ENCODE measurements at places on chromosomes 1 and 21.

- DNase-seq = no peak
Measured at GRCh38 chr1:52366517-52366827, 467 bp upstream of the CC2D1B start.

GRCh38 chr1:109361649-109362048 is 36.1 kb downstream of the SORT1 start:
- no peak for DNase-seq

- no peak for DNase-seq
Measured at GRCh38 chr1:247386217-247386616, 29.8 kb upstream of the NLRP3 start.

DNA sequence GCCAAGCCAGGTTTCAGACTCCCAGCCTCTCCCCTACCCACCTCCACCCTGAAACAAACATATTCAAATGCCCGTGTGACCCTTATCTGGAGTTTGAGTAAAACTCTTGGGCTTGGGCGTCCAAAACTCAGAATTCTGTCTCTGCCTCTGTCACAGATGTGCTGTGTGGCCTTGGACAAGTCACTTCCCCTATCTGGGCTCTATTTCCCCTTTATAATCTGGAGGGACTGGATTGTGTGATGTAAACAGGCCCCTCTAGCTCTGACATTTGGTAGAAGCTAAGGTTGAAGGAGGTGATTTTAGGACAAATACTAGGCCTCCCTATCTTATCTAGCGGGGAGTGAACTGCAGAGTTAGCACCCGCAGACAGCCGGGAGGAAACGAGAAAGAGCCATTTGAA is 67.5 kb downstream of the IGSF21 start:
- no peak for DNase-seq

GRCh38 chr21:35932232-35932911 is 128.0 kb downstream of the SETD4 start:
- no peak for DNase-seq

GRCh38 chr1:25529518-25530185 is 13.8 kb upstream of the LDLRAP1 start:
- DNase-seq = no peak

- no peak for DNase-seq
Measured at GRCh38 chr1:174874331-174875053, 125.3 kb upstream of the CACYBP start.

DNA sequence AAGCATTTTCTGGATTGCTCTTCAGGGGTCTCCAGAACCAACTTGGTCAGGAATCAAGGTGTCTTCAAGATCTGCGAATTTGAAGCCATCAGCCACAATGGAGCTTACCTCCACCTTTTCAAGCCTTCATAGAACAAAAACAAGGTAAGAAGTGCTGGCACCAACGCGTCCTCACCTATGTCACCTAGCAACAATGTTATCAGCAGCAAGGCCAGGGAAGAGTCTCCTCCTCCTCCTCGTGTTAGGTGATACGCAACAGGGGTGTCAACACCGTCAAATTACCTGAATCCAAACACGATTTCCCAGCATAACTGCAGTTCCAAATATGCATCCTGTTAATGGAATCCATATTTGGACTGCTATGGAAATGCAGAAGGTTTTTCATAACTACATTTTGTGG is 4.1 kb upstream of the TIAM1 start:
- DNase-seq = no peak

DNA sequence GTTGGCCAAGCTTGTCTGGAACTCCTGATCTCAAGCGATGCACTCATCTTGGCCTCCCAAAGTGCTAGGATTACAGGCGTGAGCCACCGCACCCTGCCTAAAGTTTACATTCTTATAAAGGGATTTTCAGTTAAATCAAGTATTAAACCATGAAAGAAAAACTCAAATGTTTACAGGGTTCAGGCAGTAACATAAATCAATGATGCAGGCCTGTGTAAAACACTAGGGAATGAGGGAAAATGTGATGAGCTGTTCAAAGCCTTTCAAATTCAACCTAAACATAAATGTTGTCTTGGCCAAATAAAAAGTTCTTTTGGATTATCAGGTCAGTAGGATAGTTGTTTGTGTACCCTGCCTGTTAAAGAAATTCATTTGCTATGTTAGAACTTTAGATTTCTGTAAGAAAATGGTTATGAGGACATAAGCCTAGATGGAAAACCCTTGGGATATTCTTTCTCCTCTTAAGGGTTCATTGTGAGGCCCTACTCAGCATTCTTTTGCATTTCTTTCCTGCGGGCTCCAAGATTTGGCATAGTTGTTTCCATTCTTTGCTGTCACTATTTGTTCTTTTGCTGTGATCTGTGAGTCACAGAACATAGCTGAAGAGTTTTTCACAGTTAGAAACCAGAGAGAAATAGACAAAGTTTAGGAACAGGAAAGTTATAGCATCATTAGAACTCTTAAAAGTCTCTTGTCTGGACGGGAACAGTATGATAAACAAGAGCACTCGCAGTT is 8.9 kb upstream of the ZRANB2 start:
- DNase-seq = no peak

GRCh38 chr1:182084487-182085316 is 23.2 kb upstream of the ZNF648 start:
- peak; percentile 84 for DNase-seq

DNA sequence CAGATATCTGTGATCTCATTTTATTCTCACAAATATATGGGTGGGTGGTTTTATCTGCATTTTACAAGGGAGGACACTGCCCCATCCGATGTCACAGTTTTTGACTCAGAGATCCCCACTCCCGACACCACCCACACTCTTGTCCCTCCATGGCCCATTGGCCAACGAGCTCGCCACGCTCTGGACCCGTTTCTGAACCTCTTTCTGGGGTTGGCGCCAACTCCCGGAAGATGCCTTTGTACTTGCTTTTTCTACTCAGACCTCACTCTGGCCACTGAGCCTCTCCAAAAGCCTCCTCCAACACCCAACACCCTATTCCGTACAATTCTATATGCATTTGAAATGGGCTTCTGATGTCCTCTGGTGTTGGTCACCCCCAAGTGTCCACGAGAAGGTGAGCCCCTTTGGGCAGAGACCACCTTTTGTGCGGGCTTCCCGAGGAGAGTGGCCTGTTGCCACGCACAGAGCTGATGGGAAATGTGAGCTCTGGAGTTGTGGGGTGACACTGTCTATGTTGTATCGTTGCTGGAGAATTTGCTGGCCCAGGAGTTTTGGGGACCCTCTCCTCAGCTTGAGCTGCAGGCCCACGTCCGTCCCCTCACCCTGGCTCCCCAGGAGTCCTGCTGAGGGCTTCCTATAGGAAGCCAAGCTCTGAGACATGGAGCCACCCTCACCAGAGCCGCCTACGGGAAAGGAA is 366.9 kb upstream of the VAMP3 start:
- DNase-seq = no peak

DNA sequence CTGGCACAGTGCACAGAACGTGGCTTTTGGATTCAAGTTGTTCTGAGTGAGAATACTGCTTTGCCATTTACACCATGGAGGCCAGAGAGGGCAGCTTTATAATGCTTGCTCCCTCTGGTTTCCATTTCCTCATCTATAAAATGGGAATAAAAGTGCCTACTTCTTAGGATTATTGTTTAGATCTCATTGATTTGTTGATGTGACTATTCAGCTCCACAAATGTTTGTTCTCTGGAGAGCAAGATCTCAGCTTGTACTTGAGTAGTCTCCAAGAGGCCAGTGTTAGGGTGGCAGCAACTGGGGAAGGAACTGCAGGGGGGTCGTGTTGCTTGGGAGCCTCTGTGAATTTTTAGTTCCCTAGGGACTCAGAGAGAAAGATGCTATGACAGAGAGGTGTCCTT is 55.2 kb downstream of the YARS1 start:
- no peak for DNase-seq

GRCh38 chr1:204045430-204045829 is 27.5 kb upstream of the SOX13 start:
- no peak for DNase-seq

- no peak for DNase-seq
Measured at GRCh38 chr1:203992440-203992839, 80.5 kb upstream of the SOX13 start.

GRCh38 chr1:114901814-114902213 is 47.2 kb downstream of the SYCP1 start:
- DNase-seq = no peak

- DNase-seq = no peak
Measured at GRCh38 chr21:14739590-14739989, 193.5 kb upstream of the SAMSN1 start.

DNA sequence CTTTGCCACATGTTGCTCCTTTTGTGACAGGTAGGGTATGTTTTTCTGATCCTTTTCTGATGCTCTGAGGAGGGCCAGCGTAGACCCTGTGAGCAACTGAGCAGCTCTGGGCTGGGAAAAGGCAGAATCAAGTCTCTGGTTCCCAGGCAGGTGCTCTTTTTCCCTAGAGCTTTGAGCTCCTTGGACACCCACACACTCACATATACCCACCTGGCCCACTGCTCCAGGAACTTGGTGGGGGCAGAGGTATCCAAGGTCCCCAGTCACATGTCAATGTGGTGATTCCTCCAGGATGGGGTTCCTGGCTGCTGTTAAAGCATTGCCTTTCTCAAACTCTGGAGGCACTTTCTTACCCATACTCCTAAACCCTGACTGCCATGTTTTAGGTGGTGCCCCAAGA is 5.4 kb downstream of the CD2 start:
- DNase-seq = no peak

DNA sequence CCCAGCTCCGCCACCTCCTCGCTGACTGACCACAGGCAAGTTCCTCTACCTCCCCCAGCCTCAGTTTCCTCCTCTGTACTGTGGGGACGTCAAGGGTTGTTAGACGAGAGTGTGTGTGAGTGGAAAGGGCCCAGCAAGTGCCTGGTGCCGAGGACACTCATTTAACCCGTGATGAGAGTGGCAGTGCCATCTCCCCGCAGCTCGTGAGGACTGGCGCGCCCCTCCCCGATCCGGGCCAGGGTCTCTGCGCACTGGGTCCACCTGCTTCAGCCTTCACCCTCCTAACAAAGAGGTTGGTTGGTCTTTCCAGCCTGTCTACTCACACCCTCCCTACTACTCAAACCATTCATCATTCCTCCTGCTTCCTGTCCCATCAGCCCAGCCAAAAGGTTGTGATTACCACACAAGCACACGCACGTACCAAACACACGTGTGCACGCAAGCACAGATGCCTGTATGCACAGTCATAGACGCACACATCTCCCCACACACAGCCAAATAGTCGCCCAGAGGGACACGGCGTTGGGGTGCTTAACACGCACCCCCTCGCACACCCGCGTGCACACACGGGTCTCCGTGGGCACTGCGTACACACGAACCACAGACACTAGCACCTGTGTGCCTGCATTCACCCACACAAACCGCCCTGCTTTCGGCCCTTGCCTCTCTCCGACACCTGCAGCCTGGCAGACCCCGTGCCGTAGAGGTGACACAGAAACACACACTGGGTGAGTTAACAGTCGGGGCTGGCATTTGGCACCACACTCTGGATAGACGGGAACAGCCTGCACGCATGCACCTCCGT is 39.3 kb downstream of the TAS1R2 start:
- DNase-seq = no peak

- DNase-seq = no peak
Measured at GRCh38 chr1:235513495-235514366, 9.5 kb upstream of the B3GALNT2 start.

Measured in stimulated activated CD4-positive, alpha-beta T cell treated with anti-CD3 and anti-CD28 coated beads, Interleukin-12 subunit alpha, Interleukin-12 subunit beta, amount 100 ng/mL, for 24 hours (primary cell).